Left forelimb (tissue), 1 donor: ENCODE measurements at places on chromosomes 6 and 20.

GRCh38 chr6:135994857-135995544 lies 143.5 kb downstream of the PDE7B start:
- no peak for DNase-seq

GRCh38 chr6:137727216-137727765 lies 139.8 kb upstream of the TNFAIP3 start:
- no peak for DNase-seq

- no peak for DNase-seq
Measured at GRCh38 chr6:80468398-80468797, 361.9 kb downstream of the BCKDHB start.

- DNase-seq: no peak
Measured at GRCh38 chr6:113115196-113115595, 741.9 kb upstream of the MARCKS start.

GRCh38 chr20:10781526-10781925 lies 107.7 kb upstream of the JAG1 start:
- DNase-seq: no peak

- DNase-seq: no peak
Measured at GRCh38 chr6:152685819-152686218, 11.9 kb upstream of the MYCT1 start.

DNA sequence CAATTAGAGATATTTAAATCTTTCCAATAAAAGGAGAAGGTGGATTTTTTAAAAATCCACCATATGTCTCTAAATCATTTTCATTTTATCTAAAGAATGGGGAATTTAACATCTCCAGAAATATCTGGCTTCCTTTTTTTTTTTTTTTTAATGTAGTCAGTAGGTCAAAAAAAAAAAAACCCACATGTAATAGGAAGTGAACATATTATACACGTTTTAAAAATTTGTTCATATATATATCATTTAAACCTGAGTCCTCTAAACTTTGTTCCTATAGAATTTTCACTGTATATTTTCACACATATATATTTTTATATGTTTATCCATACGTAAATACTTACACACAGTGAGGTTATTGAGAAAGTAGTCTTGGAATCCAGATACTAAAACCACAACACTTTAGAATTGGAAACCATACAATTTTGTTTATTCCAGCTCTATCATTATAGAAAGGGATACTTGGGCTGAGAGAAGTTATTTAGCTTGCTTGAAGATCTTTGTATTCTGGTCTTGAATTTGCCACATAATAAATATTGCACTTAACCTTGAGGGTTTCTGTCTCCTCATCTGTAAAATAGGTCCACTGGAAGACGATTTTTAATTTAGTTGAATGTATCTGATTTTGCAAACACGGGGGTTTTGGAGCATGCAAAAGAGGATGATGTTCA lies 62.1 kb upstream of the ZNF217 start:
- no peak for DNase-seq

DNA sequence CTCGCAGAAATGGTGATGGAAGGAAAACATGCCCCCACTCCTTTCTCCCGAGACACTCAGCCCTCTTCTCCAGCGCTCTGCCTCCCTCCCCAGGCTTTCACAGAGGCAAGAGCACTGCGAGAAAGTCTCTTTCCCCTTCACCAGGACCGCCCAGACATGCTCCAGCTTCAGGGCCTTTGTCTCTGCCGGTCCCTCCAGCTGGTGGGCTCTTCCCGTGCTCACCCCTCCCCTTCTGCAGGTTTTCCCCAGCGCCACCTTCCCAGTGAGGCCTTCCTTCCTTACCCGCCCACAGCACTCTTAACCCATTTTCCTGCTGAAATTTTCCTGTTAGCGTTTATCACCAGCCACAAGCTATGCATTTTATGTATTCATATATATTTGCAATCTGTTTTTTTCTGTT lies 86.2 kb downstream of the TFAP2C start:
- no peak for DNase-seq

DNA sequence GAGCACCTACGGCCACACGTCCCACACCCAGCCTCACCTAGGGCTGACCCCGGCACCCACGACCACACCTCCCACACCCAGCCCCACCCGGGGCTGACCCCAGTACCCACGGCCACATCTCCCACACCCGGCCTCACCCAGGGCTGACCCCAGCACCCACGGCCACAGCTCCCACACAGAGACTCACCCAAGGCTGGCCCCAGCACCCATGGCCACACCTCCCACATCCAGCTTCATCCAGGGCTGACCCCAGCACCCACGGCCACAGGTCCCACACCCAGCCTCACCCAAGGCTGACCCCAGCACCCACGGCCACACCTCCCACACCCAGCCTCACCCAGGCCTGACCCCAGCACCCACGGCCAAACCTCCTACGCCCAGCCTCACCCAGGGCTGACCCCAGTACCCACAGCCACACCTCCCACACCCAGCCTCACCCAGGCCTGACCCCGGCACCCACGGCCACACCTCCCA lies 36.7 kb downstream of the NINL start:
- no peak for DNase-seq

DNA sequence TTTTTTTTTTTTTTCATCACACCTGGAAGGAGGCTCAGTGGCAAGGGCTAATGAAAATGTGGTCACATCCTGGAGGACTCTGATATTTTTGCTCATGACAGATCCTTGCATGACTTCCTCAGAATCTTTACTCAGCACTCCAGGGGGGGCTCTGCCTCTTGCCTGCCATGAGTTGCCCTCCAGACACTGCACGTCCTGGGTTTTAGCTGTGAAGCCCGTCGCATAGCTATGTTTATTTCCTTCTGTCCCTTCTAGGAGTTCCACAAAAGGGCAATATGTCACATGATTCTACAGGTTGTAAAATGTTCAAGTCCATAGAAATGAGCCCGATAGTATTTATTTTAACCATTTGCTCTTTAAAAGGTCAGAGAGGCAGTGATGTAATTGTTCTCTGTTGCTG lies 18.2 kb downstream of the MAS1 start:
- DNase-seq: no peak

- no peak for DNase-seq
Measured at GRCh38 chr20:58546416-58546711, 31.2 kb upstream of the APCDD1L start.

GRCh38 chr6:90701146-90701781 lies 114.4 kb upstream of the MAP3K7 start:
- DNase-seq: no peak

DNA sequence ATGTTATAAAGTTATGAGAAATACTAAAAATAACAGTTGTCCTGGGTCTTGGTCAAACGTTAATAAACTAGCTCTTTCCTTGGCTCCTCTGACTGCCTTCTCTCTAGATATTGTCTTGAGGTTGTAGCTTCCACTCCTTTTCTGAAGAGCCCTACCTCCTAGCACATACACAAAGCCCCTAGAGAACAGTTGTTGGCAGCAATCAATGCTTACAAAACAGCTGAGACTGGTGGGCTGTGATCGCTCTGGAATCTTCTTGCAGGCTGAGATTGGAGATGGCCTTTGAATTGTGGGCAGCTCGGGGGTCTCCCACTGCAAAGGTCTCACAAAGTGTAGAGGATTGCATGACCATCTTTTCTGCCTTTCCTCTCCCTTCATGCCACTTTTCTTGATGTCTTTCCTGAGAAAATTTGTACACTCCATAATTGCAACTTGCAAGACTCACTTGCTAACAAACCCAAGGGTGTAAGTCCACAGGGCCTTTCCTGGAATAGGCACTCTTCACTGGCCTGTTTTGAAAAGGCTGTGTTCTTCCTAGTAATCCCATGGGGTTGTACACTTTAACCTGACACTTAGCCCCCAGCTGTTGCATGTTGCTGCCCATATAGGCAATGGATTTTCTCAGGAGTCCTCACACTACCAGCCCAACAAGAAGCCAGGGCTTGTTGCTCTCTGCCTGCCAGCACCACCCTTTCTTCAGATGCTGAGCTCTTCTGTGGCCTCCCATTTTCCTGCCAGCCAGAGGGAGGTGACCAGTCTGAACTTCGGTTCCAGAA lies 99.9 kb downstream of the TCP11 start:
- DNase-seq: no peak

DNA sequence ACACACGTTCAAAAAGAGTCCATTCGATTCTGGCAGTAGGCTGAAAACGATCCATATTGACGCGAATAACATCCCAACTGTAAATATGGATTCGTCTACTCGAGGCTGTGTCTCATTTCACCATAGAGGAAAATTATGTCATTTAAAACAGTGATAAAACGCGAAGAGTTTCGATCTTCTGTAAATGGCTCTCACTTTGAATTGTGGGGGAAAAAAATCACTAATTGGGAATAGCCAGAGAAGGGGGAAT lies 845 bp upstream of the MARCKS start:
- DNase-seq: no peak

DNA sequence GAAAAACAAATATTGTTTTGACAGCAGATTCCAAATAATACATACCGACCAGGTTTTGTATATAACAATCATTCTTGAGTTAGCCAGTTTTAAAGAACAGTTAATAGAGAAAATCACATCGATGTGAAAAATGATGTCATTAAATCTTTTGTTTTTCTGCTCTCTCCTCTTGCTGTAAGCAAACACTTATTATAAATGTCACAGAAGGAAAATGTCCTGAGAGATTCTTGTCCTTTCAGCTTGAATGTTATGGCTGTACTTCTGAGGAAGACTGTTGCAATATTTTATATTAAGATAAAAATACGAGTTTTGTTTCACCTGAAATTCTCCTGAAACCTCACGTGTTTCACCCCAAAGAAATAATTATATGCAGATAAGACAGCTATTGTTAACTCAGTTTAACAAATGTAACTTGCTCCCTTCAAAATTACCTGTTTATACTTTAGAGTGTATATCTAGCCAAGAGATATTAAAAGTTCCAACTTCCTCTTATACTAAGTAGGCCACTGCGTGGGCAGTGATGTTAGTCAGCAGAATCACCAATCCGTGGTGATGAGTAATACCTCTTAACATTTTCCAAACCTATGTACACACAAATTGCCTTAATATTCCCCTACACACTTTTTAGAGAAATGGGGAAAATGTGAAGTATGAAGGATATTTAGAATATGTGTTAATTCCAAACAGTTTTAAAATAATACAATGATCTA lies 1111.4 kb upstream of the CITED2 start:
- no peak for DNase-seq

GRCh38 chr6:158369241-158369640 lies 57.0 kb downstream of the TULP4 start:
- DNase-seq: no peak

- no peak for DNase-seq
Measured at GRCh38 chr6:14827354-14827753, 418.5 kb upstream of the JARID2 start.

DNA sequence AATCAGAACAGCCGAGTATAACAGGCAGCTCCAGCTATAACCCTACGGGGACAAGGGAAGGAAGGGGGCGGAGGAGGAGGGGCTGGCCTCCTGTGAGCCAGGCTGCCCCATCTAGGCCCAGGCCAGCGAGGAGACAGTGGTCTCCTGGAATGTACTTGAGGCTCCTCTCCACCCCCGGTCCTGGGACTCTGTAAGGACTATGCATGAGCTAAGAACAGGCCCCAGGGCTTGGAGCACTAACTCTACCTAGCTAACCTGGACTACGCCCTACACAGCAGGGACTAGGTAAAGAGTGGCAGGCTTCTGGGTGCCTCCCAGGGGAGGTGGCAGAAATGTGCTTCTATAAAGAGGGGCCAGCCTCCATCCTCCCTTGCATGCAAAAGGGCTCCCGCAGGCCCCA lies 8.9 kb downstream of the KCNK15 start:
- no peak for DNase-seq

- DNase-seq: no peak
Measured at GRCh38 chr6:119620846-119621555, 271.4 kb upstream of the MAN1A1 start.

GRCh38 chr6:2611092-2611491 lies 139.6 kb downstream of the MYLK4 start:
- DNase-seq: no peak

GRCh38 chr20:12886618-12887363 lies 122.0 kb upstream of the SPTLC3 start:
- DNase-seq: no peak

DNA sequence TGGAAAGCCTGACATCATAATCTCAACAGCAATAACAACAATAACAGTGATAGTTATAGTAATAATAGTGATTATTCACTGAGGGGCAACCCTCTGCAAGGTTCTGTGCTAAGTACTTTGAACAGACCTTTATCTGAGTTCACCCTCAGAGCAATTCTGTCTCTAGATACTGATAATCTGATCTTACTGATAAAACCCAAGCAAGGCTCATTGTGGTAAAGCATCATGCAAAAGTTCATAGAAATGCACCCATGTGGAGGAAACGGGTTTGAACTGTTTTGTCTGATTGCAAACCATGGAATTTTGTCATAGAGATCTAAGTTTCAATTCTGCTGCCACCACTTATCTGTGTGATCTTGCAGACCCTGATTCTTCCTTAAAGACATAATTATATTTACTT lies 1.3 kb upstream of the KIAA0408 start:
- DNase-seq: no peak

DNA sequence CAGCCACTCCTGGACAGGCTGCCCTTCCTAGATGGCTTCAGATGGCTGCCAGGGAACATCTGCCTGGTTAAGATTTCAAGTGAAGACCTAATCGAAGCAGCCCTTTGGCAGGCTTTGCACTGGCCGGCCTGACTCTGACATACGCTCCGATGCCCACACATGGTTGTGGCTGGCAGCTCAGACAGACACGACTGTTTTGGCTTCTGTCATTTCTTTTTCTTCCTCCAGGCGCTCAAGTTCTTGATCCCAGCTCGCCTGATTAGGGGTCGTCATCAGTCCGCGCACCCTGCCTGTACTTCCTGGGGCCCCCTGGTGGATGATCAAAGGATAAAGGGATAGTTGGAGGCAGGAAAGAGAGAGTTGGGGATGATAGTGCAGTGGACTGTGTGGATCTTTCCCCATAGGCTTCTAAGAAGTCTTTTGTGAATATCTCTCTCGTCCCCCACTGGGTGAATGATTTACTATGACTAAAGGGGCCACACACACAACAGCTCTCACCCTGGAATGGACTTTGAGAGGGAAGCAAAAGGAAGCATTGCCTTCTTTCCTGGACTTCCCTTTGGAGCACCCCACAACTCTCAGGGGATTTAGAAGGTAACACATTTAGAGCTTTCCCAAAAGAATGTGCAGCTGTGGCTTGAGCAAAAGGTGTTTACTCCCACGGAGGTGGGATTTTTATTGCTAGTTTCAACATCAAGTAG lies 21.4 kb upstream of the TRAM2 start:
- peak; percentile 81 for DNase-seq

- no peak for DNase-seq
Measured at GRCh38 chr6:23412770-23413169, 713.2 kb upstream of the NRSN1 start.

DNA sequence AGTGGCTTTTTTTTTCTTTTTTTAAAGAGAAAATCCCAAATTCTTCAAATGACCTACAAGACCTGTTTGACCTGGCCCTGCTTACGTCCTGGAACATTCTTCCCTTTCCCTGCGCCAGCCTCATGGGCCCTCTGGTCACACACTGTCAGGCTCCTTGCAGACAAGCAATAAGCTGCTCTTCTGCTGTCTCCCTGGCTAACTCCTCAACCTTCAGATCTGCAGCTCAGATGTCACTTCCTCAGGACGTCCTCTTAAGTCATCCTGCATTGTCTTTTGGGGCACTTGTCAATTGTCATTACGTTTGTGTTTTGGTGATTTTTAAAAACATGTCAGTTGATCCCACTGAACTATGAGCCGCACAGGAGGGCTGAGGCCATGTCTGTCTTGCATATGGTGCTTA lies 28.9 kb upstream of the SLC35D3 start:
- no peak for DNase-seq
